ENCODE measurements at places on chromosomes 16 and 17. TPM values are rescaled to one million over a fixed set of nuclear protein-coding genes. Genes with fewer than 3 reads are reported as not detected.

DNA sequence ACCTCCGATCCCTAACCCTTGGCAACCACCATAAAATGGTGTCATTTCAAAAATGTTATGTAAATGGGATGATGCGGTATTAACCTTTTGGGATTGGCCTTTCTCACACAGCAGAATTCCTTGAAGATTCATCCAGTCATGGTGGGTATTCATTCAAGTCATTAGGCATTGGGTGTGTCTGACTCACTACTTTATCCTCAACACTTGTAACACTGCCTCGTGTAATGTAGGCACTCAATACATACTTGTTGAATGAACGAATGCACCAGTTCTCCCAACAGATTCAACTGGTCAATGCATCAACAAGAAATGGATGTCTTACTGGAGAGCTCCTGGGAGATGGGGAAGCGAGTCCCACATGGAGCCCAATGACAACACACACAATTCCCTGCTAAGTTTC is 21.8 kb upstream of the GAN start:
- DNase-seq: no peak

- no peak for DNase-seq
Measured at GRCh38 chr16:63361032-63361624, 1324.9 kb upstream of the CDH8 start.

The LHX1 gene
- polyA plus RNA-seq: 75.4 TPM

DNA sequence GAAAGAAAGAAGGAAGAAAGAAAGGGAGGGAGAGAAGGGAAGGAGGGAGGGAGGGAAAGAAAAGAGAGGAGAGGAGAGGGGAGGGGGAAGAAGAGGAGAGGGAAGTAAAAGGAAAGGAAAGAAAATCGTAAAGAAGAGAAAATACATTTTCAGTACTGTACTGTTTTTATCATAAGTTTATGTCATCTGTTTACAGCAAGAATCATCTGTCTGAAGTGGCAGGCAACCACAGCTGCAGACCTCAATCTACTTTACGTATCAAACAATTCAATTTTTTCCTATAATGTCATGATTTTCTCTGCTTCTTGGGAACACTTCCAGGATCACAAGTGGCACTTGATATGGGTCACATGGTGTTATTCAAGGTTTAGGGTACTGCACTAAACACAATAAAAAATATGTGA is 58.3 kb downstream of the USP32 start:
- DNase-seq: no peak

DNA sequence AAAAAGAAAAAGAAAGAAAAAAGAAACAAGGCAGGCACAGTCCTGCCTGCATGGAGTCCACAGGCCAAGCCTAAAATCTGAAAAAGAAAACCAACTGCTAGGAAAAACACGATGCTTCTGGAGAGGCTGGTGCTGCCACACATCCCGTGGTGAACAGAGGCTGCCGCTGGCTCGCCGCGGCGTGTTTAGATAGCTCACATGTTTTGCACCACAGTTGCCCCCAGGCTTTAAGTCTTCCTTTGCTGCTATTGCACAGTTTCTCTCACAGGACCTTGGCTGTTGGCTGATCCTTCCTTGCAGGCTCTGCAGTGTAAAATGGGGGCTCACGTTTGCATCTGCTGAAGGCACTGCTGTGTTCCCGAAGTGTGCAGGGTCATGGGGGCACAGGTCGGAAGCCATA is 8.6 kb downstream of the SLC6A4 start:
- DNase-seq: no peak

DNA sequence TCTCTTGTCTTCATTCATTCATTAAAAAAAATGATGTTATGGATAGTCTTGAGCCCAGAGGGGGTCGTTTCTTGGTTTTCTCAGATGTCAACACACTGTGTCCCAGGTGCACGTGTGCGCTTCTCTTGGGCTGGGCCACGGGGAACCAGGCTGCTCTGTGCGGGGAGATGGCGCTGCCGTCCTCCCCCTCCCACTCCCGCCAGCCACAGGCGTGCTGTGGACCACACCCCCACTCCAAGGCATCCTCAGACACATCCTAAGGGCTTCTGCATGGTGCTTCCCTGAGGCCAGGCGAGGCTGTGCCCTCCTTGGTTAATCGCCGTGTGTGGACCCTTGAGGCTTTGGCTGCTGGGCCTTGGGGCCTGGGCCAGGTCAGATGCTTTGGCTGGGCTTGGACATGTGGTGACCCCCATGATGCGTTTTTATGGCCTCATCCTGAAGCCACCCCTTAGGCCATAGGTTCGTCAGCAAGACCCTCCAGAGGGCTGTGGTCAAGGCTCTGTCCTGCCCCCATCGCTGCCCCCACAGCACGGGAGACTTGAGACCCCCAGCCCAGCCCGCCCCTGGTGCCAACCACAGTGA is 245.7 kb upstream of the CIBAR2 start:
- DNase-seq: no peak

The PGAP3 gene
- polyA plus RNA-seq: 37.9 TPM

The NOG gene
- 1.1 TPM for polyA plus RNA-seq

GRCh38 chr16:15900357-15900756 is 12.0 kb upstream of the CEP20 start:
- DNase-seq: no peak

DNA sequence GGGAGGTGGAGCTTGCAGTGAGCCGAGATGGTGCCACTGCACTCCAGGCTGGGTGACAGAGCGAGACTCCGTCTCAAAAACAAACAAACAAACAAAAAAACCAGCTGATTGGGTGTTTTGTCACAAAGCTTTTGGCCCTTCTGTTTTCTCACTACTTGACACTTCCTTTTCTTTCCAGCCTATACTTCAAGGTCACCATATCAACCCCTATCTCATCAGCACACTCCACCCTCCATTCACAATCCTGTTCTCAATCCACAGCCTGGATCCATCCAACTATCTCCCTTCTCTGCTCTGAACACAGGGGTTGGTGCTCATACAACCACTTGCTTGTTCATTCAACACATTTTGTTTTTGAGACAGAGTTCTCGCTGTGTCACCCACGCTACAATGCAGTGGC is 6.6 kb upstream of the MED11 start:
- DNase-seq: no peak

DNA sequence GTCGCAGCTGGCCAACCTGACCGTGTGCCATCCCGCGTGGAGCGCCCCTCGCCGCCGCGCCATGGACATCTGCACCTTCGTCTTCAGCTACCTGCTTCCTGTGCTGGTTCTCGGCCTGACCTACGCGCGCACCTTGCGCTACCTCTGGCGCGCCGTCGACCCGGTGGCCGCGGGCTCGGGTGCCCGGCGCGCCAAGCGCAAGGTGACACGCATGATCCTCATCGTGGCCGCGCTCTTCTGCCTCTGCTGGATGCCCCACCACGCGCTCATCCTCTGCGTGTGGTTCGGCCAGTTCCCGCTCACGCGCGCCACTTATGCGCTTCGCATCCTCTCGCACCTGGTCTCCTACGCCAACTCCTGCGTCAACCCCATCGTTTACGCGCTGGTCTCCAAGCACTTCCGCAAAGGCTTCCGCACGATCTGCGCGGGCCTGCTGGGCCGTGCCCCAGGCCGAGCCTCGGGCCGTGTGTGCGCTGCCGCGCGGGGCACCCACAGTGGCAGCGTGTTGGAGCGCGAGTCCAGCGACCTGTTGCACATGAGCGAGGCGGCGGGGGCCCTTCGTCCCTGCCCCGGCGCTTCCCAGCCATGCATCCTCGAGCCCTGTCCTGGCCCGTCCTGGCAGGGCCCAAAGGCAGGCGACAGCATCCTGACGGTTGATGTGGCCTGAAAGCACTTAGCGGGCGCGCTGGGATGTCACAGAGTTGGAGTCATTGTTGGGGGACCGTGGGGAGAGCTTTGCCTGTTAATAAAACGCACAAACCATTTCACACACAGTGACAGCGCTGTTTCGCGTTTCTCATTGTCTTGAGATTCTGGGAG is 2.0 kb upstream of the ZACN start:
- DNase-seq: no peak

DNA sequence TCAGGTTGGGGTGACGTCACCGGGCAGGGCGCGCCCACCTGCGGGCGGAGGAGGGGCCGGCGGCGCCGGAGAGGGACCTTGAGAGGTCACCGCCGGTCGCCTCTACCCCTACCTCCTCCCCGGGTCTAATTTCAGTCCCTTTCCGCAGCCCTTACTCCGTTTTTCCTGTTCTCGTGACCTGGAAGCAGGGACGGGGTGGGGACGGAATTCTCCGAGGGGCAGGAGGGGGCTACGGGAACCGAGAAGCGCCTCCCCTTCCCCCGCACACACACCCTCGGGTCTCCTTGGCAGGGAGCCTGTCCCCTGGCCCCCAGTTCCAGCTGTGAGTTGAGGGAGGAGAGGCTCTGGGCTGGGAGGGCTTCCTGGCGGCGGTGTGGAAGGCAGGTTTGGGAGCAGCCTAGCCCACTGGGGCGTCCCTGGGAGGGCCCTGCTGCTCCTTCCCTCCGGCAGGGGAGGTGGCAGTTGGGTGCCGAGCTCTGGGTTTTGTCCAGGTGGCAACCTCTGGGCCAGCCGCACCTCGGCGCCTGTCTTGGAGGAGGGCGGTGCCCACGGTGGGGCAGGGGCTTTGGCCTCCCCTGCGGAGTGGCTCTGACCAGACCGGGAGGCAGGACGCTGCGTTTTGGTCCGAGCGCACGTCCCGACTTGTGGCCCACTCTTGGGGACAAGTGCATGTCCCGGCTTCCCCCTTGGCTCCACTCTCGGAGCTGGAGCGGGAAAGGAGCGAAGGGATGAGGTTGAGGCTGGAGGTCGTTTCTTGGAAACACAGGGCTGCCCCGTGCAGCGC is 773 bp downstream of the SYNGR3 start:
- DNase-seq: no peak

DNA sequence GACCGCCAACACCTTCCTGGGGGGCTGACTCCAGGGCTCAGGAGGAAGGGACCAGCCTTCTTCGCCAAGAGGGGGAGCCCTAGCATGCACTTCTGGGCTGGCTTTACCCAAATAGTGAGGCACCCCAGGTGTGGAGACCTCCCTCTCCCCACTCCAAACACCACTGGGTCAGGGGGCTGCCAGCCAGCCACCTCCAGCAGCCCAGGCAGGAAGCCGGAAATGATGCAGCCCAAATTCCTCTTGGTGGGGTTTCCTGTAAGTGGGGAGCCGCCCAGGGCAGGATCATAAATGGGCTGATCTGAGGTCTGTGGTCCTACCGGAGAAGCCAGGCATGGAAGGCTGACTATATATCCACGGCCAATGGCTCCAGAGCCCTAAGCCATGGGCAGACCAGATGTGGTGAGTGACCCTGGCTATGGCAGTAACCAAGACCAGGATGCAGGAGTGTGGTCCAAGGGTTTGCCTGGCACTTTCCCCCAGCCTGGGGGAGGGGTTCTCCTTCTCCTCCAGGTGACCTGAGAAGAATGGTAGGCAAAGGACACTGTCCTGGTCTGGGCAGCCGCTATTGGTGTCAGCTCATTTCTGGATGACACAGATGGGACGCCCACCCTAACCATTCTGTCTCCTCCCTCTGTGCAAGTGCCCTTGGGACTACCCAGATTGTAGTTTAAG is 4.2 kb downstream of the GIT1 start:
- DNase-seq: no peak

DNA sequence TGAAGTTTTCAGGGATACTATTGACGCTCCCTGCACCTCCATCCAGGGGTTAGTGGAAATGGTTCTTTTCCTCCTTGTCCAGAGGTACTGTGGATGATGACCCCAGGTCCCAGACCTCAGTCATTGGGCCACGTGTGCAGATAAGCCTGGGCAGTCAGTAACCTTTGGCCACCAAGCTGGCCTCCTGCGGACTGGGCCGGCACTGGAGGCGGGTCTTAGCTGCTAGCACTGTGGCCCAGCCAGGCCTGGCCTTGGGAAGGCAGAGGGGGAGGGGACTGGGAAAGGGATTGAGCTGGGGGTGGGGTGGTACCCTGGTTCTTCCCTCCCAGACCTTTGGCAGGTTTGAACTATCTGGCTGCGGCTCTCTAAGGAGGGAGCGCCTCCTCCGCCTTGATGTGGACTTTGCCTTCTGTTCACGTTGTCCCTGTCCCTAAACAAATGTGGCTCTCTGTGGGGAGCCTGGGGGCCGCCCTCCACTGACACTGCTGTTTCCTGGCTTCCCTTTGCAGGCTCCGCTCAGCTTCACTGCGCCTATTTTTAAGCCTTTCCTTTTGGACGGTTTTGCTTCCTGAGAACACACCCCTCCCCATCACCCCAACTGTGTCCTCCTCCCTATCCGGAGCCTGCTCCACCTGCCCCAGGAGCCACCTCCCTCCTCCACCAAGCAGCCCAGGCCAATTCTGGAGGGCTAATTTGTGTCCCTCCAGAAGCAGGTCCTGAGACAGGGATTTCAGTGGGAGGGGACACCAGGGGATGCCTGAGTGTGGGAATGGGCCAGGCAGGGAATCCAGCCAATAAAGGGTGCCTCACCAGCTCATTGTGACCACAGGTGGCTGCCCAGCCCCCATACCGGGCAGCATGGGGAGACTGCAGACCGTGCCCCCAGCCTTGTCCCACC is 251.9 kb downstream of the SEC14L1 start:
- DNase-seq: no peak

The CAPN15 gene
- 18.2 TPM for polyA plus RNA-seq

The SLC4A1 gene
- 8.9 TPM for polyA plus RNA-seq

GRCh38 chr16:65463652-65464260 is 341.9 kb upstream of the CDH11 start:
- no peak for DNase-seq
